ENCODE measurements at places on chromosomes 16 and 17. TPM values are rescaled to one million over a fixed set of nuclear protein-coding genes. Genes with fewer than 3 reads are reported as not detected.

- peaks cover 10% of the 10 kb centered on the region for H3K27me3 ChIP-seq
- peaks cover 4% of the 10 kb centered on the region for H3K4me1 ChIP-seq
- peak overlapping the region; percentile 58 for H3K27ac ChIP-seq
- no peak for DNase-seq
- H3K36me3 ChIP-seq: no peaks in the 10 kb centered on the region
Observed at GRCh38 chr16:4182581-4183236, 59.2 kb downstream of the SRL start.

GRCh38 chr16:69005641-69006355 lies 99.7 kb upstream of the HAS3 start:
- peaks cover 31% of the 10 kb centered on the region for H3K36me3 ChIP-seq
- H3K4me3 ChIP-seq: no peak overlapping the region
- H3K27ac ChIP-seq: no peak overlapping the region
- H3K27me3 ChIP-seq: no peaks in the 10 kb centered on the region

DNA sequence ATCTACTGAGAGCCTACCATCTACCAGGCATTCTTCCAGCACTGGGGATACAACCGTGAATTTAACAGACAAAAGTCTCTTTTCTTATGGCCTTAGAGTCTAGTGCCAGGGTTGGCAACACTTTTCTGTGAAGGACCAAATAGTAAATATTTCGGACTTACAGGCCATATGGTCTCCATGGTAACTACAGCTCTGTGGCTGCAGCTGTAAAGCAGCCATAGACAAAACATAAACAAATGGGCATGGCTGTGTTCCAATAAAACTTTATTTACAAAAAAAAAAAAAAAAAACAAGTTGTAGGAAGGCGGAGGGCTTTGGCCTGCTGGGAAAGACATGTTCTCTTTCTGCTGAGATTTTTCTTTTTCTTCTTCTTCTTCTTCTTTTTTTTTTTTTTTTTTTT lies 98.7 kb downstream of the ABCC12 start:
- no peak overlapping the region for H3K27ac ChIP-seq
- H3K36me3 ChIP-seq: no peaks in the 10 kb centered on the region
- DNase-seq: no peak
- H3K4me1 ChIP-seq: peaks cover 2% of the 10 kb centered on the region
- H3K4me3 ChIP-seq: no peak overlapping the region

GRCh38 chr17:42212382-42212781 lies 18.1 kb upstream of the GHDC start:
- H3K4me1 ChIP-seq: peaks cover 7% of the 10 kb centered on the region
- no peaks in the 10 kb centered on the region for H3K27me3 ChIP-seq
- no peak overlapping the region for H3K27ac ChIP-seq
- no peak overlapping the region for H3K4me3 ChIP-seq

DNA sequence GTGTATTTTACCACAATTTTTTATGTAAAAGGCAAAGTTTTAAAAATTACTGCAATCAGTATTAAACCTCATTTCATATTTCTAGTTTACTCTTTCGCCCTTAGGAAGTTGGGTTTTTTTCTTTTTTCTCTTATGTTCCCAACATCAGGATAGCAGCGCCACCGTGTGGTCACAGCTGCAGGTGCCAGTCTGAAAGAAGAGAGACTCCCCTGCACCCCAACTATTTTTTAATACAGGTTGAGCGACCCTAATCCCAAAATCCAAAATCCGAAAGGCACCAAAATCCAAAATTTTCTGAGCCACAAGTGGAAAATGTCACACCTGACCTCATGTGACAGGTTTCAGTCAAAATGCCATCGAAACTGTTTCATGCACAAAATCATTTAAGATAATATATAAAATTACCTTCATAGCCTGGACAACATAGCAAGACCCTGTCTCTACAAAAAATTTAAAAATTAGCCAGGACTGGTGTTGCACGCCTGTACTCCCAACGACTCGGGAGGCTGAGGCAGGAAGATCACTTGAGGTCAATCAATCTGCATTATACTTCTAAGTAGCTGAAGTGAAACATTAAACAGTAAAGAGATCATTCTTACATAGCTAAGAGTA lies 21.8 kb upstream of the ASGR2 start:
- H3K4me1 ChIP-seq: peaks cover 15% of the 10 kb centered on the region
- no peak overlapping the region for H3K4me3 ChIP-seq
- peak; percentile 52 for DNase-seq
- no peak overlapping the region for H3K27ac ChIP-seq
- no peaks in the 10 kb centered on the region for H3K36me3 ChIP-seq

GRCh38 chr16:26511463-26511862 lies 555.3 kb upstream of the C16orf82 start:
- no peak for DNase-seq
- H3K36me3 ChIP-seq: no peaks in the 10 kb centered on the region
- no peak overlapping the region for H3K27ac ChIP-seq
- no peaks in the 10 kb centered on the region for H3K27me3 ChIP-seq
- H3K4me3 ChIP-seq: no peak overlapping the region

- H3K4me3 ChIP-seq: peak overlapping the region; percentile 97
- H3K27ac ChIP-seq: peak overlapping the region; percentile 88
- H3K36me3 ChIP-seq: peaks cover 46% of the 10 kb centered on the region
- H3K4me1 ChIP-seq: peaks cover 47% of the 10 kb centered on the region
- H3K27me3 ChIP-seq: peaks cover 2% of the 10 kb centered on the region
Observed at GRCh38 chr17:57256708-57257112, 387 bp downstream of the MSI2 start.

- no peak overlapping the region for H3K4me3 ChIP-seq
- no peak for DNase-seq
- H3K27ac ChIP-seq: no peak overlapping the region
- no peaks in the 10 kb centered on the region for H3K27me3 ChIP-seq
- peaks cover 4% of the 10 kb centered on the region for H3K36me3 ChIP-seq
Observed at GRCh38 chr17:9421525-9421924, 154.1 kb downstream of the STX8 start.

- DNase-seq: no peak
- H3K36me3 ChIP-seq: no peaks in the 10 kb centered on the region
- H3K4me3 ChIP-seq: no peak overlapping the region
- peaks cover 7% of the 10 kb centered on the region for H3K4me1 ChIP-seq
- H3K27ac ChIP-seq: no peak overlapping the region
Observed at GRCh38 chr16:57110937-57111336, 18.6 kb downstream of the CPNE2 start.

DNA sequence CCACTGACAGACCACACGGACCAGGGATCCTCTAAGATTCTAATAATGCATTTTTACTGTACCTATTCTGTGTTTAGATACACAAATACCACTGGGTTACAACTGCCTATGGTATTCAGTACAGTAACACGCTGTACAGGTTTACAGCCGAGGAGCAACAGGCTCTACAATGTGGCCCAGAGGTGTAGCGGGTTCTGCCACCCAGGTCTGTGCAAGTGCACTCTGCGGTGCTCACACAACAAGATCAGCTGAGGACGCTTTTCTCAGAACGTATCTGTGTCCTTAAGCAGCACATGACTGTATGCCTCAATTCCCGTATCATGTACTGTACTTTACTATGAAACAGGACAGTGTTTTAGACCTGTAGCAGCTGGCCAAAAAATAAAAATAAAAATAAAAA lies 6.5 kb downstream of the ZCCHC14 start:
- H3K4me3 ChIP-seq: peak overlapping the region; percentile 26
- peaks cover 71% of the 10 kb centered on the region for H3K4me1 ChIP-seq
- H3K36me3 ChIP-seq: peaks cover 19% of the 10 kb centered on the region
- H3K27ac ChIP-seq: peak overlapping the region; percentile 77
- H3K27me3 ChIP-seq: peaks cover 5% of the 10 kb centered on the region

DNA sequence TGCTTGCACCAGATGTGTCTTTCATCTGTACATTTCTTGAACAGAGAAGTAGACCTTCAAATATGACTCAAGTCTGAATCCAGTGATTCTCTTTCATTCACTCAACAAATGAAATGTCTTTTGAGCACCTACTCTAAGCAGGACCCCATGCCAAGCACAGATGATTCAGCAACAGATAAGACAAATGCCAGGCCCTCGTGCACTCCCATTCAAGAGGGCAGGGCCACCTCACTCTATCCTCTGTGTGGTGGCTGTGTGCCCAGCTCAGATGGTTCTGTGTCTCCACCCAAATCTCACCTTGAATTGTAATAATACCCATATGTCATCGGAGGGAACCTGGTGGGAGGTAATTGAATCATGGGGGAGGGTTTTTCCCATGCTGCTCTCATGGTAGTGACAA lies 74.1 kb upstream of the NKD1 start:
- H3K4me1 ChIP-seq: peaks cover 11% of the 10 kb centered on the region
- H3K4me3 ChIP-seq: no peak overlapping the region
- no peaks in the 10 kb centered on the region for H3K36me3 ChIP-seq
- no peak overlapping the region for H3K27ac ChIP-seq
- peaks cover 13% of the 10 kb centered on the region for H3K27me3 ChIP-seq

- no peak overlapping the region for H3K4me3 ChIP-seq
- H3K27me3 ChIP-seq: no peaks in the 10 kb centered on the region
- peaks cover 26% of the 10 kb centered on the region for H3K4me1 ChIP-seq
Observed at GRCh38 chr16:69526831-69527655, 38.7 kb upstream of the NFAT5 start.

The GCGR gene
- total RNA-seq: not detected

The KRTAP3-1 gene
- not detected for total RNA-seq

The CSH2 gene
- total RNA-seq: not detected

The SLC13A2 gene
- total RNA-seq: not detected

The ZSCAN32 gene
- 13.2 TPM for total RNA-seq

The CCL14 gene
- total RNA-seq: not detected

The CCL11 gene
- not detected for total RNA-seq

The DEXI gene
- total RNA-seq: 38.5 TPM

The C17orf75 gene
- total RNA-seq: 32.8 TPM

The SLC47A2 gene
- not detected for total RNA-seq

The SLC16A5 gene
- 11.8 TPM for total RNA-seq

Data from activated T-helper 2 cell treated with anti-CD3 and anti-CD28 coated beads, Interferon-gamma antibody, Interleukin-2, Interleukin-4, amounts not matched to agents 10 μg/mL and 5 μg/mL and 100 μg/mL, durations not matched to agents 14 hours and 24 hours and 36 hours (primary cell).